ENCODE measurements at places on chromosomes 5 and 9.

DNA sequence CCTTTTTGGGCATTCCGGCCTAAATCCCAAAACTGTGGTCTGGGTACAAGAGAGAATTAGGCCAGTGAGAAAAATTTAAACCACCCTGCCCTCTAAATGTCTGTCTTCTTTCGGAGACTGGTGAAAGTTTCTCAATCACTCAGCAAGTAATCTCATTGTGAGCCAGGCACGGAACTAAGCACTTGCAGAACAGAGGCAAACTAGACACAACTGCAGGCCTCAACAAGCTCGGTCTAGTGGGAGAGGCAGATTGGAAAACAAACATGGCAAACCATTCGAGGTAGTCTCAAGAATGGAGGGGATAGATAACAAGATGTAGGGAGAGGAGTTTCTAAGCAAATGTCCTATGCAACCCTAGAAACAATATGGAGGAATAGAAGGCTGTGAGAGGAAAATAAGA, 8.9 kb upstream of the C5orf58 start:
- no peak for DNase-seq

DNA sequence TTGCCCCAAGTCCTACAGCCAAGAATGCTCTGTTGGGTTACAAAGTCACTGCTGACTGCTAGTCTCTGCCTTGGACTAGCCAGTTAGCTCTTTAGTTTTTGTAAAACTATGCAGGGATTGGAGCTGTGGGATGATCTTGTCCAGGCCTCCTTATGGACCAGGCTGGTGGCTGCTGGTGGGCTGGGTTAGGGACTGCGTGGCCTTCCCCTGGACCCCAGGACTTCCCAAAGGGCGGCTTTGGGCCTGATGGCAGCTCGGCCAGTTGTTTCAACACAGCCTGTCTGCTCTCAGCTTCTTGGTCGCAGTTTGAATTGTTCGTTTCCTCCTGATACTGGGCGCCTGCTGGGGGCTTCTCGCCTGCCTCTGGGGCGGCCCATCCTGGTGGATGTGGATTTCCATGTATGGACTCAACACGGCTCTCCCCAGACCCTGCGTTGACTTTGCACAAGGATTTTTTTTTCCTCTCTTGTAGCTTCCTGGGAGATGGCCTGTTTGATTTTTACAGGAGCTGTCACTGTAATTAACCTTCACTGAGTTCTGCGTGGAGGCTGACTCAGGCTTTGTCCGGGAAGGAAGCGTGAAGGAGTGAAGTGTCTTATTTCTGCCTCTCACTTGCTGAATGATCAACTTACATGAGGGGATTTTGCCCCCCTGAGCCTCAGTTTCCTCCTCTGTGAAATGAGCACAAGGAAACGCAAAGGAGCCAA, 91.9 kb upstream of the NEURL1B start:
- DNase-seq, result no peak

DNA sequence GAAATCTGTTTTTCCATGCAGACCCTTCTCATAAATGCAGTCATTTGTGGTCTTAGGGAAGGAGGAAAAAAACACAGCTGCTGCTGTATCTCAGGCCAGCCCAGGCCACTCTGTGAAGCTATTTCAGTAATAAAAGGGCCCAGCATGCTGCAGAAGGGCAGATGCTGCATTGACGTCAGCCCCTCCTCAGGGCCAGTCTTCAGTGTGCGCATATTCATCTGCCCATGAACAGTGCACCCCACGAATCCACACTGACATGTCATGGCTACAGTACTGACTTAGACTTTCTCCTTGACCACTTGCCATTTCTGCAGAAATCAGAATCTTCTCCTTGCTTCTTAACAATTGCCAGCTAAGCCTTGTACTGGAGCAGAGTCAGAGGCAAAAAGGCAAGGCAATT, 304.7 kb downstream of the GABRG2 start:
- DNase-seq, result no peak

DNA sequence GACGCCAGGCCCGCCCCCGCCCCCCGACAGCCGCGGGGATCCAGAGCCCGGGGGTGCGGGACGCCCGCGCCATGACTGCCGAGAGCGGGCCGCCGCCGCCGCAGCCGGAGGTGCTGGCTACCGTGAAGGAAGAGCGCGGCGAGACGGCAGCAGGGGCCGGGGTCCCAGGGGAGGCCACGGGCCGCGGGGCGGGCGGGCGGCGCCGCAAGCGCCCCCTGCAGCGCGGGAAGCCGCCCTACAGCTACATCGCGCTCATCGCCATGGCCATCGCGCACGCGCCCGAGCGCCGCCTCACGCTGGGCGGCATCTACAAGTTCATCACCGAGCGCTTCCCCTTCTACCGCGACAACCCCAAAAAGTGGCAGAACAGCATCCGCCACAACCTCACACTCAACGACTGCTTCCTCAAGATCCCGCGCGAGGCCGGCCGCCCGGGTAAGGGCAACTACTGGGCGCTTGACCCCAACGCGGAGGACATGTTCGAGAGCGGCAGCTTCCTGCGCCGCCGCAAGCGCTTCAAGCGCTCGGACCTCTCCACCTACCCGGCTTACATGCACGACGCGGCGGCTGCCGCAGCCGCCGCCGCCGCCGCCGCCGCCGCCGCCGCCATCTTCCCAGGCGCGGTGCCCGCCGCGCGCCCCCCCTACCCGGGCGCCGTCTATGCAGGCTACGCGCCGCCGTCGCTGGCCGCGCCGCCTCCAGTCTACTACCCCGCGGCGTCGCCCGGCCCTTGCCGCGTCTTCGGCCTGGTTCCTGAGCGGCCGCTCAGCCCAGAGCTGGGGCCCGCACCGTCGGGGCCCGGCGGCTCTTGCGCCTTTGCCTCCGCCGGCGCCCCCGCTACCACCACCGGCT, 1.0 kb downstream of the FOXE1 start:
- DNase-seq, result no peak

- DNase-seq, result no peak
Measured at GRCh38 chr9:12862611-12863410, 88.0 kb downstream of the LURAP1L start.

GRCh38 chr5:130206686-130207085, 302.4 kb downstream of the CHSY3 start:
- DNase-seq, result no peak

DNA sequence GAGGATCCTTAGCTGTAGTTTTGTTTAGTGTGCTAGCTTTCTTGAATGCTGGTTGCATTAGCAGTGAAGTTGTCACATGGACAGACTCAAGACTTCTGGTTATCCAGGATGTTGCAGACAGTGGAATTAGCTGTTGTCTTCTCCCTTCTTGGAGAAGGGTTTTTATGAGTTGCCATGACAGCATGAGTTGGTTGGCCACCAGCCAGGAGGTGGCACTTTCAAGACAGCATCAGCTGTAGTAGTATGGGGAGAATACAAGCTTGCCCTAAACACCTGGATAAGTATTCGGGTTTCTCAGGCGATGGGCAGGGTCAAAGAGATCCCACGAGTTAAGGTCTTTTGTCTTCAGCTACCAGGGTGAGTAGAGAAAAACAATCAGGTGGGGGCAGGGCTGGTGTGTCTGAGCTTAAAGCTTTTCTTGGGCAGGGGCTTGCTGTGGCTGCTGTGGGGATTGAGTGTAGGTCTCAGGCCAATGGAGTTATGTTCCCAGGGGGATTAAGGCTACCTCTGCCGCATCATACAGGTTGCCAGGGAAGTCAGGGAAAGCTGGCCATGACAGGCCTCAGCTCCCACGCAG, 7.7 kb upstream of the C5orf47 start:
- DNase-seq, result no peak

- no peak for DNase-seq
Measured at GRCh38 chr5:113203916-113204315, 227.3 kb downstream of the DCP2 start.

- DNase-seq, result no peak
Measured at GRCh38 chr9:7209016-7209715, 451.4 kb downstream of the KDM4C start.

DNA sequence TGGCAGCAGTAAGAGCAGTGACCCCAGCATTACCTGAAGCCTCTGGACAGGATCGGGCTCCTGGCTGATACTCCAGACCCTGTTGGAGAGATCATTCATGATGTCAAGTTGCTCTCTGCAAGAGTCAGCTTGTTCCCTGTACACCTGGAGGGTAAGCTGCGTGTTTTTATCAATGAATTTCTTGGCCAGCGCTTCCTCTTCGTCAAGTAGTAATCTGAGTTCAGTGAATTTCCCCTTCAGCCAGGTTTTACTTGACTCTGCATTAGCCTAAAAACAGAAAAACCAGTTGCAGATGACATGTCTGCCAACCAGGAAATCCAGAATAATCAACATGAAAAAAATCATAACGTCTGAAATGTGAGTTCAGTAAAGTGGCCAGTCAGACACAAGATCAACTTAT, 19.1 kb downstream of the TRIM14 start:
- DNase-seq, result no peak

- no peak for DNase-seq
Measured at GRCh38 chr9:125545845-125546244, 161.2 kb downstream of the MAPKAP1 start.

DNA sequence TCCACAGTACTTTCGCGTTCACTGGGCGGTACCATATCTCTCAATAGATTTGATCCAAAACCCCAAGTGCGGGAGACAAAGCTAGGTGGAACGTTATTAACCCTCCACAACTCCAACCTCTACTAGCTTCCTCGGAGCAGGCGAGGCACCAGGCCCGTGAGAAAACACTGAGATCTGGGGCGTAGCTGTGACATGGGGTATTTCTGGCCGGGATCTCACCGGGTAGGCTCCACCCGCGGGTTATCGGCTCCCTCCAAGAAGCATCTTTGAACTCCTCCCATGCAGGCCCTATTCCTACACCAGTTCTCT, 350 bp upstream of the SLC25A46 start:
- peak; percentile 27 for DNase-seq

GRCh38 chr9:121966706-121967105, 126.4 kb downstream of the TTLL11 start:
- DNase-seq, result no peak

GRCh38 chr5:5341531-5342292, 80.8 kb upstream of the ICE1 start:
- DNase-seq, result no peak

- no peak for DNase-seq
Measured at GRCh38 chr9:95028853-95029219, 288.7 kb downstream of the FANCC start.

GRCh38 chr9:114196979-114197622, 41.8 kb downstream of the COL27A1 start:
- no peak for DNase-seq

Measured in left colon (tissue), 2 donors.